Activated CD4-positive, alpha-beta T cell treated with anti-CD3 and anti-CD28 coated beads, Interleukin-2, amount 10 ng/mL, durations not matched to agents 7 days and 5 days (primary cell): ENCODE measurements at places on chromosomes 2 and 18. TPM values are rescaled to one million over a fixed set of nuclear protein-coding genes. Genes with fewer than 3 reads are reported as not detected.
A peak's percentile ranks its signal among the peaks of the same experiment; 100 is the strongest.

- no peaks in the 10 kb centered on the region for H3K36me3 ChIP-seq
- H3K27ac ChIP-seq: no peak overlapping the region
- H3K27me3 ChIP-seq: no peaks in the 10 kb centered on the region
Observed at GRCh38 chr2:72332720-72333119, 185.1 kb upstream of the CYP26B1 start.

DNA sequence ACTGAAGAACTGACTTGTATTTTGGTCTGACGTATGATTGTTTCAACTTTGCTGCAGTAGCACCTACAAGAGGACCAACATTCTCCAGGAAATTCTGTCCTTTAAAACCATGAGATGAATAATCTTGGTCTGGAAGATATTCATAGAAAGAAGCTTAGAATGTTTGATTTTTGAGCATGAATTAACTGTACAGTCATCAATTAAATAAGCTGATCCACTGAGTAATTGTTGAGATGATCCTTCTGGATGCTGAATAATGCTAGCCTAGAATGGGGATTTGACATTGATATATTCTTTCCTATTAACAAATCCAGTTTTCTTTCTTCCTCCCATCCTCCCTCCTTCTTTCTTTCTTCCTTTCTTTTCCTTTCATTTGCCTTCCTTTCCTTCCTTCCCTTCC is 39.0 kb upstream of the CDK5R2 start:
- H3K27ac ChIP-seq: no peak overlapping the region
- H3K36me3 ChIP-seq: no peaks in the 10 kb centered on the region
- peaks cover 30% of the 10 kb centered on the region for H3K27me3 ChIP-seq
- H3K4me3 ChIP-seq: no peak overlapping the region

DNA sequence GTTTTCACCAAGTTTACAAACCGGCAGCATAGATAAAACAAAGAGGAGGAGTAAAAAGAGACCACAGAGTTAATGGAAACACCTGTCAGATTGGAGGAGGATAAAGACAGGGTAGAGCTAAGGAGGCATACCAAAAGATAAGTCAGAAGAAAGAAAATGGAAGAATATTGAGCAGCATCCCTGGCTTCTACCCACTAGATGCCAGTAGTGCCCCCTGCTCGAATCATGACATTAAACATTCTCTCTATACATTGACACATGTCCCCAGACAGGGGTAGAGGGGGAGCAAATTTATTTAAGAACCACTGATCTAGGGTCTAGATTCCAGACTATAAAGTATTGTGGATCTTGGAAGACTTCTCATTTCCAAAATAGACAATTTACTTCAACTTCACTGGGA is 159.8 kb upstream of the ETAA1 start:
- H3K4me3 ChIP-seq: no peak overlapping the region
- no peak for DNase-seq
- H3K27me3 ChIP-seq: no peaks in the 10 kb centered on the region
- H3K36me3 ChIP-seq: no peaks in the 10 kb centered on the region
- H3K27ac ChIP-seq: no peak overlapping the region
- H3K4me1 ChIP-seq: no peaks in the 10 kb centered on the region

GRCh38 chr2:111905990-111906735 is 7.8 kb downstream of the MERTK start:
- peaks cover 11% of the 10 kb centered on the region for H3K27me3 ChIP-seq
- peaks cover 15% of the 10 kb centered on the region for H3K4me1 ChIP-seq
- DNase-seq: no peak
- H3K27ac ChIP-seq: peak overlapping the region; percentile 60
- H3K36me3 ChIP-seq: no peaks in the 10 kb centered on the region

GRCh38 chr2:216259081-216259480 is 113.2 kb downstream of the MARCHF4 start:
- H3K27ac ChIP-seq: no peak overlapping the region
- H3K4me1 ChIP-seq: no peaks in the 10 kb centered on the region
- H3K36me3 ChIP-seq: no peaks in the 10 kb centered on the region
- no peak for DNase-seq

The NDC80 gene
- 96.5 TPM for total RNA-seq

The ANKRD62 gene
- not detected for total RNA-seq
